Neural crest cell (in vitro differentiated cells): ENCODE measurements at places on chromosomes 2 and 18. TPM values are rescaled to one million over a fixed set of nuclear protein-coding genes. Genes with fewer than 3 reads are reported as not detected.
A peak's percentile ranks its signal among the peaks of the same experiment; 100 is the strongest.

RFX8 gene
- 0.44 and 0.48 TPM in 2 replicates for total RNA-seq

RIT2 gene
- total RNA-seq = not detected in 2 replicates

ANO7 gene
- total RNA-seq = 3.2 TPM in 2 replicates

SEMA4F gene
- total RNA-seq = 11.0 and 12.4 TPM in 2 replicates

LAMA1 gene
- total RNA-seq = 96.1 and 102 TPM in 2 replicates

ALK gene
- total RNA-seq = 2.0 and 2.1 TPM in 2 replicates

AQP12B gene
- total RNA-seq = not detected in 2 replicates

DSG1 gene
- not detected in 2 replicates for total RNA-seq

FRZB gene
- 32.9 and 33.4 TPM in 2 replicates for total RNA-seq

SCN3A gene
- 3.7 and 4.9 TPM in 2 replicates for total RNA-seq

DNA sequence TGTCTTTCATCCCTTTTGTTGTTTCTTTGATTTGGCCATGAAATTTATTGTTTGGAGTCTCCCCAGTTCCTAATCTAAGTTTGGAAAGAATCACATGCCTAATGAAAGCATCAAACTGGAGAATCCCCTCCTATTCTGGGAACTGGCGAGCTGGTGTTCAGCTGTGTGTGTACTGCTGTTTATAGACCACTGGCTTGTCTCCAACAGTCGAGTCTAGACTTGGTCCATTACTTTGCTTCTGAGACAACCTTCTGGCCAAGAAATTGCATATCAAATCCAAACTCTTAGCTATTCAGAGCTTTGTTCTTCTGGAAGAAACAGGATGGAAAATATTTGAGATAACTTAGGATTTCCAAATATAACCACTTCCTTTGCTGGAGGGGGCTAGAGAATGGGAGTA, 111.5 kb upstream of the THSD7B start:
- DNase-seq = no peak

DNA sequence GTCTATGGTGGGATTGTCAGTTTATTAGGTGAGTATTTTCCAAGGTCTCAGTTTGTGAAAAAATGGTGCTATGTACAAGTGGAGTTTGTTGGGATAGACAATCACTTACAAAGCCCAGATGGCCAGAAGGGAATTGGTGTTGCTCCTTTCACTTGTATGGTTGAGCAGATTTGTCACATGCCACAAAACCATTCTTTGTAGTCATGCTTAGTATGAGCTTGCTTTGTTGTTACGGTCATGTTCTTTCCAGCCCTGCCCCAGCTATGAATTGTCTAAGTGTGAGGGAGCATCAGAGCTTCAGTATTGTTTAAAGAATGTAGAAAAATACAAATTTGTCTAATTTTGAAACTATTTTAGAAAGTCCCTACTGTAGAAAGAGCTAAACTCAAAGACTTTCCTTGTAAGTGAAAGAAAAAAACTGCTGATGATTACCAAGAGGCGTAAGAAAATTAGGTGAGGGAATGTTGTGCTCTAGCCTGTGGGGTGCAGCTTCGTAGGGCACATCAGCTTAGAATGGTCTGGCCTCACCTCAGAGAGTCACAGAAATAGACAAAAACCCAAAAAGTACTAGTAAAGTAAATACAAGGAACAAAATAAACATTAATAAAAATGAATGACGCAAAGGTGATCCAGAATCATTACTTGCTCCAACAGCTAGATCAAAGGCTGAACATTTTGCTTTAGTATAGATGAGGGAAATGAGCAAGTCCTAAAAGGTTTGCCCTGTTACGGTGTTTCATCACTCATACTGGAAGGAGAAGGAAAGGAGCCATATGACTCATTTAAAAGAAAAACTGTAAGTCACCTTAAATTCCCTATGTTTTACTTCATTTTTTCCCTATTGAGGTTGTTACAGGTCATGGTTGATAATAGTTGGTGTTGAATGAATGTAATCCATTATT, 9.2 kb downstream of the TGIF1 start:
- no peak for DNase-seq

DNA sequence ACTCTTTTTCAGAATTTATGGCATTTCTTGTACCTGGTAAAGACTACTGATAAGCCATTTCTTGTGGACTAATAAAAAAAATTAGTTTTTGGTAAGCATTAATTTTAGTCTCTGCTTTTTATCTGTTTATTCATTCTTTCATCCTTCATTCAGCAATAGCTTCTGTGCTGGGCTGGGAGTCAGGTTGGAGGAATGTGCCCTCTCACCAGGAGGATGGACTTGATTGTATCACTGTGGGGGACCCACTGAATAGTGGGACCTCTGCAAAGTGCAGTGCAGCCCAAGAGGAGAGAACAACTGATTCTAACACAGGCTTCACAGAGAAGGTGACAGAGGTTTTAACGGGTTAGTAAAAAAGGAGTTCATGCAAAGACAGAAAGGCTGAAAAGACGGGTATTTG, 39.1 kb downstream of the CDC42EP3 start:
- no peak for DNase-seq

DNA sequence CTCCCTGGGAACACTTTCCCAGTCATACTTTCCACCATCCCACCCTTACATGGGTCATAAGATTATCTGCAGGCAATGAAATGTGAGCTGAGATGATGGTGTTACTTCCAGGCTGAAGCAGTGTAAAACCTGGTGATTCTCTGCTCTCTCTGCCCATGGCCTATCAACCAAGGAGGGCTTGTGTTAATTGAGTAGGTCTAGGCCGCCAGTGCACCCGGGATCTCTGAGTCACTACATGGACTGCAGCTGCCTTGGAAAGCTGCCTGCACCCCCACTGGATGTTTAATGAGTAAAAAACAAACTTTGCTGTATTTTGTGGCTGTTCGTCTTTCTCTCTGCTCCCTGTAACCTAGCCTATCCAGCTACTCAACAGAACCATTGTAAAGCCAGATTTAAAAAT, 451.7 kb upstream of the SMIM21 start:
- DNase-seq = no peak

DNA sequence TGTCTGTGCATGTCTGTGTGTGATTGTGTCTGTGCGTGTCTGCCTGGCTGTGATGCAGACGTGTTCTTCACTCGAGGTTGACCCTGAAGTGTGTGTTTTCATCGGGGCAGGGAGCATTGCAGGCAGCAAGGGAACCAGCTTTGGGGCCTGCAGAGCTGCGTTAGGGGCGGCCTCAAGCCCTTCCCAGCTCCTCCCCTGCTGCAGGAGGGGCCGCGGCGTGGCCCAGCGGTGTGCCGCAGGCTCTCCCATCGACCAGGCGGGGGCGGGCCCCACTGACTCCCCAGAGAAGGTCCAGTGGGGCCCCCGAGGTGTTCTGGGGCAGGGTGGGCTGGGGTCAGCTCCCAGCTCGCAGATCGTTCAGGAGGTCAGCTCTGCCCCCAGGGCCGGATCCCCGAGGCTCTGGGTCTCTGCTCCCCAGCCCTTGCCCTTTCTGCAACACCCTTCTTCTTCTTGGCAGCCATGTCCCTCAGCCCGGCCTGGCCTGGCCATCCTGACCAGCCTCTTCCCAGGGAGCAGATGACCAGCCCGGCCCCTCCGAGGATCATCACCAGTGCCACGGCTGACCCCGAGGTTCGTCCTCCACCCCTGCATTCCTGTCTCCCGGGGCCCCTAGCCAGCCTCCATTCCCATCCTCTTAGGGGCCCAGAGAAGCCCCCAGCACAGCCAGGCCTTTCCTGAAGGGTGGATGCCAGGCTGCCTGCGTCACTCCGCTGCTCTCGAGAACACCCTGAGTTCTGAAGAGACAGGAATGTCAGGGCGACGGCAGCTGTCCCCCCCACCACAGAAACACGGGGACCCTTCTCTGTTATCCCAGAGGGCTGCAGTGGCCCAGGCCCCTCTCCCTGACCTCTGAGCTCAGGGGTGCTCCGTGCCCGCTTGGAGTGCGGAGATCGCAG, 11.1 kb upstream of the KLHL30 start:
- no peak for DNase-seq

DNA sequence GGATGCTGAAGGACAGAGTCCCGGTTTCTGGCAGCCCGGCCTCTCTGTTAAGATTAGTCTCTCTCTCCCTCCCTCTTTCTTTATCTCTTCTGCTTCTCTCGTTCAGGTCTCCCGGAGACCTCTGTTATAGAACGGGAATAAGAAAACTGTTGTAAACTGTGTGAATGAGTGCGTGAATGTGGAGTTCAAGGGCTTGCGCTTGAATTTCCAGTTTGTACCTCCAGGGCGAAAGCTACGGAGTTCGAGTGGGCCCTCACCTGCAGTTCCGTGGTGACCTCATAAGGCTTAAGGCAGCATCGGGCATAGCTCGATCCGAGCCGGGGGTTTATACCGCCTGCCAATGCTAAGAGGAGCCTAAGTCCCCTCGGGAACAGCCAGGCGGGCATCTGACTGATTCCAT, 26.4 kb downstream of the SKA1 start:
- DNase-seq = no peak

- no peak for DNase-seq
Observed at GRCh38 chr2:98509542-98510321, 65.1 kb downstream of the INPP4A start.

DNA sequence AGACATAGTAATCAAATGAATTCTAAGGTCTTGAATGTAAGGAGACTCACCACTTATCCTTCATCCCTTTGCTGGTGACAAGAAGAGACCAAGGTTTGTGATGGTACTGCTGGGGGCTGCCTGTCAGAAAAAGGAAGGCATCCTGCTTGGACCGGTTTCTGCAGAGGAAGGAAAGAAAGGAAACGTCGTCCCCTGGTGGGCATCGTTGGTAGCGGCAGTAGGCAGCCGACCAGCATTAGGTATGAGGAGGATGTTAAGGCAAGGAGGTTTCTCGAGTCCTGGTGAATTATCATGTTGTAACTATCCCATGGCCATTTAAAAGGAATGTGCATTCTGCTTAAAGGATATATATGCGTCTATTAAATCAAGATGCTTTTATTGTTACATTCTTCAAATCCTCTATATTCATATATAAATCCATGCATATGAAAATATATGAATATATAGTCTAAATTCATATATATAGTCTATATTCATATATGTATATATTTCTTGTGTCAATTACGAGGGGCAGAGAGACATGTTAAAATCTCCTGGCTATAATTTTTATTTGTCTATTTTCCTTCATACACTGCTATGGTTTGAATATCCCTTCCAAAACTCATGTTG, 94.4 kb upstream of the TGFA start:
- peak; percentile 87 for DNase-seq

GRCh38 chr2:66478299-66478698, 43.4 kb downstream of the MEIS1 start:
- no peak for DNase-seq

- no peak for DNase-seq
Observed at GRCh38 chr2:207792244-207792785, 22.6 kb upstream of the FZD5 start.

DNA sequence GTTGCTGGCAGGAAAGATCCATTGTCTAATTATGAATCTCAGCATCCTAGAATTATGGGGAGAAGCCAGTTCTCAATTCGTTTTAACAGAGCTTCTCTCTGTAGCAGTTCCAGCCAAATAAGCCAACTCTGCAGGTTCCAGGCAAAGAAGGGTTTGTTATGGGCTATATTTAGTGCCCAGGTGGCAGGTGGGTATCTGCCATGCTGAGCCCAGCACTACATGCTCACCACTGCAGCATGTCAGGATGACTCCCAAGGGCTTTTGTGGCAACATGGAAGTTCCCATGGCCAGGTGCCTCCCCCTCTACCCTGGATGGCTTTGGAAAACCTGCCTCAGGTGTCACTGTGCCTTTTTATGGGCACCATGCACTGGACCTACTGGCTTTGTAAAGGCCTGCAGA, 137.7 kb upstream of the MSH6 start:
- DNase-seq = no peak

DNA sequence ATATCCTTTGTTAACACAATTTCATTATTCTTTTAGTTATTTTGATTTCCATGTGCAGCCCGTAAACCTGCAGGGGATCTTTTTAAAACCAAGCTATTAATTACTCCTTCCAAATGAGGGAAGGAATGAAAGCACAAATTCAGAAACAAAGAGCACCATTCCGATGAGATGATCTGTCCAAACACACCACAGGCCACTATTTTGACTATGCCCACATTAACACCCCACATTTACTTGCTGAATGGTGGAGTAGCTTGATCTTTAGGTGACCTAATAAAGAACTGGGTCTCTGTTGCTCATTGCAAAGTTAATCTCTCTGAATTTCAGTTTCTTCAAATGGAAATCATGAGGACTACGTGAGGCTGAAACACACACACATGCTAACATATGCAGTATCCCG, 218.0 kb downstream of the IRS1 start:
- DNase-seq = no peak

DNA sequence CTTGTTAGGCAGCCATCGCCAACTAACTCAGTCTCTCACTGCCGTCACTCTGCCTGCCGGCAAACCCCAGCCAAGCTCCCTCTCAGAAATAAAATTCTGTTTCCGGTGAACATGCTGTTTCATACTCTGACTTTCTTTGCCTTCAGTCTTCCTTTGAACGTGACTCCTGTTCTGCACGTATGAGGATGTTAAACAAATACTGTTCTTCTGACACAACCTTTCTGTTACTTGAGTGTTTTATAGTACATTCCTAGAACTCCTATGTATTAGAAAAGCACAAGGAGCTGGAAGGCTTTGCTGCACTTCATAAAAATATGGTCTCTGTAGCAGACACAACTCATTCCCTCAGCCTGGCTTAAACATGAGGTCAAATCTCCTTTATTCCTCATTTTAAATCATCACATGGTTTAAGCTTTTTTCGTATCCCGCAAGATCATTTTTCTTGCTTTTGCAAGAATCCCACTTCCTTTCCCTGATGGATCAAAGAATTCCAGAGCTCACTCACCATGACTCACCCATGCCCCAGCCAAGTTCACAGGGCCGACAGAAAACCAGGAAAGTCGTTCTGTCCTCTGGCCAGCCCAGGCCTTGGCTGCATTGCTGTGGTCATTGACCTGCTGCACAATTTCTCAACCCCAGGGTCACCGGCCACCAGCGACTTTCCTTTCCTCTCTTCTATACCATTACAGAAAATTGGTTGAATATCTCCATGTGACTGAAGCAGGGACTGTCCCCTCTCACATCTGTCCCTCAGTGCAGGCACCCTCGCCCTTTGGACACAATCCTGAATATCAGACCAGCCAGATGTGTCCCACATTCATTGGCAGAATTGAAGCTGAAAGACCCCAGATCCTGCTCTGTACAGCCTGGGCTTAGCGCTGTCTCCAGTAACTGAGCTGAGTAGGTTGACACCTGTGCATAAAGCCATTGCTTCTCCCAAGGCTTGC, 183.1 kb upstream of the ARL4C start:
- no peak for DNase-seq

- DNase-seq = no peak
Observed at GRCh38 chr2:27811768-27812167, 40.2 kb downstream of the MRPL33 start.

GRCh38 chr2:180110469-180110868, 103.4 kb upstream of the CWC22 start:
- no peak for DNase-seq

DNA sequence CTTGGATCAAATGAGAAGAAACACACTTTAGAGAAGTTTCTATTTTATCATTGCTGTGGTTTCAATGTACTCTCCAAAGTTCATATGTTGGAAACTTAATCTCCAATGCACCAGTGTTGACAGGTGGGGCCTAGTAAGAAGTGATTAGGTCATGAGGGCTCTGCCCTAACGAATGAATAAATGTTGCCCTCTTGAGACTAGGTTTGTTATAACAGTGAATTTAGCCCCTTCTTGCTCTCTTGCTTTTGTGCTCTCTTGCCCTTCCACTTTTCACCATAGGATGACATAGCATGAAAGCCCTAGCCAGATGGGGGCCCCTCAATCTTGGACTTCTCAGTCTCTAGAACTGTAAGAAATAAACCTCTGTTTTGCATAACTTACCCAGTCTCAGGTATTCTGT, 664.8 kb downstream of the DCC start:
- DNase-seq = no peak
